M059J (cell line): ENCODE measurements at places on chromosomes 4 and X. TPM values are rescaled to one million over a fixed set of nuclear protein-coding genes. Genes with fewer than 3 reads are reported as not detected.

The TLR2 gene
- 4.8 and 6.3 TPM in 2 replicates for total RNA-seq

DNA sequence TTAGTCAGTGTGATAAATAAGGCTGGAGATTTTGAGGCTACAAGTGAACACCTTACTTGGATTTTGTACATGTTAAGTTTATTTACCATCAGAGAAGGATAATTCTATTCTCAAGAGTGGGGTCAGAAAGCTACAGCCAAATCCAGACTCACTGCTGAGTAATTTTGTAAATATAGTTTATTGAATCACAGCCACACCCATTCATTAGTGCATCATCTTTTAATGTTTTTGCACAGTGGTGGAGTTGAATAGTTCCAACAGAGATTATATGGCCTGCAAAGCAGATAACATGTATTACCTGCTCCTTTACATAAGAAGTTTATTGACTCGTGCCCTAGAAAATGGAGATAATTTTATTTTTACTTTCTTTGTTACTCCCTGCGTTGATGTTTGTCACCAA lies 60.4 kb downstream of the PCDH18 start:
- peak; percentile 1 for DNase-seq

DNA sequence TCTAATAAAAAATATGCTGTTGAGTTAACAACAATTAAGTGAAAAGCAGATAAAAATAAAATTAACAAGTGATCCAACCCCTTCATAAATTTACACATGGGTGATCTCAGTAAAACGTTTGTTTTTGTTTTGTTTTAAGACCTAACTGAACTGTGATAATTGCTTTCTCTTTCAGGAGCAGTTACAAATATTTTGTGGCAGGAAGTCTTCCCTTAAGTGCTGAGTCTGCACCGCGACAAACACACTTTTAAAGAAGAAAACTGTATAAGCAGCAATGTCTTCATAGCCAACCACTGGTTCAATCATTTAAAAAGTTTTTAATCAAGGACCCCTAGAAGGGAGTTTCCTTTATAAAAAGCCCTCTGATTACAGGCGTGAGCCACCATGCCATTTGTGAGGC lies 53.7 kb upstream of the NFKB1 start:
- DNase-seq, result no peak

- no peak for DNase-seq
Measured at GRCh38 chr4:169045862-169046584, 36.0 kb upstream of the CBR4 start.

GRCh38 chrX:150182161-150182560 lies 181.0 kb upstream of the MAMLD1 start:
- DNase-seq, result no peak
